ENCODE measurements at places on chromosomes 6 and 20.

GRCh38 chr6:30942338-30943060 lies 1.7 kb downstream of the MUCL3 start:
- DNase-seq, result peak; percentile 12

DNA sequence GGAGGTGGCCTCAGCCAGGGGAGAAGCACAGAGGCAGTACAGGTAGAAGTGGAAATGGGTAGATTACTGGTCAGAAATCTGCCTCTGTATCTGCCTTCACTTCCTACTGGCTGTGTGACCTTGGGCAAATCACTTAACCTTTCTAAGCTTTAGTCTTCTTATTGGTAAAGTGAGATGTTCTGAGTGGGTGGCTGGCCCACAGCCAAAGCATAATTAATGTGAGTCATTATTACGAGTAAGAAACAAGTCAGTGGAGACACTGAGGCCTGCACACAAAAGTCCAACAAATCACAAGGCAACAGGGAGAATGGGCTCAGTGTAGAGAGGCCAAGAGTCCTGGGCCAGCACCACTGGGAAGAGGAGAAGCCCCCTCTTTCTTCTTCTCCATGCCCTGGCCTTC lies 39.1 kb downstream of the NRN1 start:
- DNase-seq, result no peak

DNA sequence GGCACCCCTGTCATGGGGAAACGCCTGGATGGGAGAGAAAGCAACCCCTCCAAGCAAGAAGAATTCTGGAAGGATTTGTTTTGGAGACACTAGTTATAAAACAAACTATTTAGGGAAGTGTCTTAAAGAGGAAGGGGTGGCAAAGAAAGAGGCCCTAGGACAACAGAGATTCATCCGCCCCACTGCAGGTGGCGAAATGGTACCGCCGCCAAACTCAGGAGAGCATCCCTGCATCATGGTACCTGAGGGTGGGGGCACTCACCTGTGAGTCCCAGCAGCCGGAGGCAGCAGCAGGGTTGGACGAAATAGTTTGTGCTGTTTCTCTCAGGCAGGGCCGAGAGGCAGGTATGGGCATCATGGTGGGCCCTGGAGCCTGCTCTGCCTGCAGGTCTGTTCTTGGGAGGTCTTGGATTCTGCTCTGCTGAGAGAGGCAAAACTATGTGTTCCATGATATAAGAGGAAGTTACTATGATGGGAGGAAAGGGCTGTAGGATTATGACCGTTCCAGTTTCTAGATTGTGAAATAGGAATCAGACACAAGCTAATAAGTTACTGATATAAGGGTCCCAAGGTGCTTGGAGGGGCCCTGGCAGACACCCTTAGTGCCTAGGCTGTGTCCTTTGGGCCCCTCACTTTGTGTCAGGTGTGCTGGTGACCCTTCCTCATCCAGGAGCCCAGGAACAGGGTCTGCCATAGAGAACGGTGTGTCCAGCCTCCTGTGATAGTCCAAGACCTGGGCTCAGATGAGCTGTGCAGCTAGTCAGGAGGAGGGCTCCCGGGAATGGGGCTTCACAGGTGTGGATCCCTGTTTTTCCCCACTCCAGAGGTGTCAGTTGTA lies 20.4 kb downstream of the SIRPD start:
- DNase-seq, result no peak

- DNase-seq, result peak; percentile 32
Observed at GRCh38 chr6:16503970-16504415, 257.3 kb downstream of the ATXN1 start.

DNA sequence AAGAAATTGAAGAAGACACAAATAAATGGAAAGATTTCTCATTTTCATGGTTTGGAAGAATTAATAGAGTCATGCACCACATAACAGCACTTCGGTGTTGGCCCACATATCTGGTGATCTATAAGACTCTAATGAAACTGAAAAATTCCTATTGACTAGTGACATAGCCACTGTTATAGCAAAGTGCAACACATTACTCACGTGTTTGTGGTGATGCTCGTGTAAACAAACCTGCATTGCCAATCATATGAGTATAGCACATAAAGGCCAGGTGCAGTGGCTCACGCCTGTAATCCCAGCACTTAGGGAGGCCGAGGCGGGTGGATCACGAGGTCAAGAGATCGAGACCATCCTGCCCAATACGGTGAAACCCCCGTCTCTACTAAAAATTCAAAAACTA lies 84.4 kb upstream of the STMND1 start:
- DNase-seq, result no peak

DNA sequence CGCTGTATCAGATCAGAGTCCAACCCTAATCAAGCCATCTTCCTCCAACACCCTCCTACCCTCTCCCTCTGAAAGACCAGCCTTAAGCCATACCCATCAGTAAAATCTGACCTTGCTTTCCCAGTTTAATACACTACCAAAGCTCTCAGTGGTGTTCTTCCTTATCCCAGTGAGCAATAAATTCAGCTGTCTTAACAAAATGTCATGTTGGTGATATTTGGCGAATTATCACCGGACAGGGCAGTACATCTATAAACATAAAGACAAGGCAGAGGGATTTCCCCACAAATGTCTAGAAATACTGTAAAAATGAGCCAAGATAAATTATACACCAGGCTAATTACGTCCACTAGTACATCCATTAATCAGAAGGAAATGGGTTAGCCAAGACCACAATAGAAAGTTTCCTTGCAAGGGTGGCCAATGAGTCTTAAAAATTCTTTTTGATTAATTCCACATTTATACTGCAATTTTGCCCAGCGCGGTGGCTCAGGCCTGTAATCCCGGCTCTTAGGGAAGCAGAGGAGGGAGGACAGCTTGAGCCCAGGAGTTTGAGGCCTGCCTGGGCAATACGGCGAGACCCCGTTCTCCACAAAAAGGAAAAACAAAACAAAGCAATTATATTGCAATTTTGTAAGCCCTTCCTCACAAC lies 905 bp downstream of the RARS2 start:
- DNase-seq, result no peak

DNA sequence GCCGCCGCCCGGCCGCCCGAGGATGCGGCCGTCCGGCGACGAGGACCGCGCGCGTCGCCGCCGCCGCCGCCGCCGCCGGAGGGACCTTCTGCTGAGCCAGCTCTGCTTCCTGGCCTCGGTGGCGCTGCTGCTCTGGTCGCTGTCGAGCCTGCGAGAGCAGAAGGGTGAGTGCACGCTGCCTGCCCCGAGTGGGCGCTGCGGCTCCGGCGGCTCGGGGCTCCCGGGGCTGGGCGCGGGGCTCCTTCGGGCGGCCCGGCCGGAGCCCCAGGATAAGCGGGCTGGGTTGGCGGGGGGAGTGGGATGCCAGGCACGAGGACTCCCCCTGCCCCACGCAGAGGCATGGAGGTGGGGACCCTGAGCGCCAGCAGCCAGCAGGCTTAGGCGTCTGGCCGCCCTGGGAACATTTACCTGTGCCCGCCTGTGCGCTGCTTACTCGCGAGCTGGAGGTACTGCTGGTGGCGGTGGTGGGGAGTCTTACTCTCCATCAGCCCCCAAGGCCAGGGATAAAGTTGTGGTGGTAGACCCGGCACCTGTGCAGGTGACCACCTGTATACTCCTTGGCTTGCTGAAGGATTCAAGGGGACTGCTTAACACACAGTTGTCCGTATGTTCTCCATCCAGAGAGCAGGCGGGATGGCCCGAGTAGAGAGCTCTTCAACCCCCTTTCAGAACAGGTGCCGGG lies 520 bp downstream of the SLC24A3 start:
- peak; percentile 66 for DNase-seq

GRCh38 chr6:158389193-158389919 lies 77.1 kb downstream of the TULP4 start:
- DNase-seq, result no peak

- DNase-seq, result no peak
Observed at GRCh38 chr6:7550433-7550801, 8.9 kb downstream of the DSP start.

GRCh38 chr6:31128093-31128676 lies 7.9 kb upstream of the CDSN start:
- DNase-seq, result peak; percentile 60

DNA sequence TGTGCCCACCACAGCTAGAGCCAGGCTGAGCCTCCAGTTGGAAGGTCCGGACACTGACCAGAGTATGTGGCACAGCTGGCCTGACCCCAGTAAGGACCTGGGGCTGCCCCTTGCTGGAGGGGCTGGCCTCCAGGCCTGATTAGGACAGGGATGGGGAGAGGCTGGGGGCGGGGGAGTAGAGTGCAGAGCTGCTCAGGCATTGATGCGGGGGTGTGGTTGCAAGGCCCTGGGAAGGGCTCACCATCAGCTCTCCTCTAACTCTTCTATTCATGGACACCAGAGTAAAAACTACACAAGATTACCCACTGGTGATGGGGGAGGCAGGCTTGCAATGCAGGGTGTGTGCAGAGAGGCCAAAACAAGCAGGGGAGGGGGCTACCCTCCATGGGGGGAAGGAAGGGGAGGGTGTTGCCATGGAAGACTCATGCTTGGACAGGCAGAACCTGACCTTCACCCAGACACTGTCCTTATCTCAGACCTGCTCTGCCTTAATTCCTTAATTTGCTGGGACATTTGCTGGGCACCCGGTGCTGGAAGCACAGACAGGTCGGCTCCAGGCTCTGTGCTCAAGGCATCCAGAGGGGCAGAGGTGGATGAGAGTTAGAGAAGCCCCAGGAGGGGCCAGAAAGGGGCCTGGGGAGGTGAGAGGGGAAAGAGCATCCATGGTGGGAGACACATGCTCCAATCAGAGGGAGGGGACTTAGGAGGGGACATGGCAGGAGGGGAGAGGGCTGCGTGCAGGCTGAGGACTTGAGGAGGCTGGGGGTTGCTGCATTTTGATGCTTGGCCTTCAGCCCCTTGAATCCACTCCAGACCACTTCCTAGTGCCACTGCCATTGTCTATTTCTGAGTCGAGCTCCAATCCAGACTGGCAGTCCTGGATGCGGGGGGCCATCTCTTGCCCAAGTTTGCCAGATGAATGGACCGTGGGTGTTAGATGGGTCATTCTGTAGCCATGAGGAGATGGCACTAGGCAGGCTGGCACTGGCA lies 7.6 kb upstream of the EMILIN3 start:
- DNase-seq, result no peak

- DNase-seq, result no peak
Observed at GRCh38 chr20:3226864-3227263, 12.1 kb downstream of the SLC4A11 start.

GRCh38 chr6:54085541-54085940 lies 25.7 kb upstream of the MLIP start:
- DNase-seq, result no peak

DNA sequence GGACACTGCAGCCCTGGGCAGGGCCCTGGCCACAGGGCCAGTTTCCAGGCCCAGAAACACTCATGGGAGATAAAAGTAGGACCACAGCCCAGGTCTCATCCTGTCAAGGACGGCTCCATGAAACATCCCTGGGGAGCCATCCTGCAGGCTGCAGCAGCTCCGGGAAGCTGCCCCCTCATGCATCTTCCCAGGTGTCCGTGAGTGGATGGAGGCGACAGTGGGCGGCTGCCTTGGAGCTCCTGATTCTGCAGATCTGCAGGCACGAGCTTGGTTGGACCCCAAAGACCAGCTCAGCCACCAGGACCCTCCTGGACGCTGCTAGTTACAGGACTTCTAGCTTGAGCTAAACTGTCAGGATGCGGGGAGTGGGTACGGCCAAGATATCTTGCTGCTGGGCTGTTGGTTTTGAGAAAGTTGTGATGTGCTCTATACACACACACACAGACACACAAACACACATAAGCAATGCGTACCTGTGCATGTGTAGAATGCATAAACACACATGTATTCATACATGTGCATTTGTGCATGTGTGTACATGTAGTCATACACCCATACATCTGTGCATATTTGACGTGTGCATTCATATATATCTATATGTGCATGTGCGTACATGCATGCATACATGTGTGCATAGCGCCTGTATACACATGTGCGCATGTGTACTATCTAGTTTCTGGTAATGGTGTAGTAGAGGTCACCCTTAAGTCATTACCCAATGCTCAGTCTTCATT lies 297.8 kb downstream of the TAF4 start:
- DNase-seq, result no peak

- no peak for DNase-seq
Observed at GRCh38 chr20:32181606-32182005, 25.9 kb downstream of the PLAGL2 start.

DNA sequence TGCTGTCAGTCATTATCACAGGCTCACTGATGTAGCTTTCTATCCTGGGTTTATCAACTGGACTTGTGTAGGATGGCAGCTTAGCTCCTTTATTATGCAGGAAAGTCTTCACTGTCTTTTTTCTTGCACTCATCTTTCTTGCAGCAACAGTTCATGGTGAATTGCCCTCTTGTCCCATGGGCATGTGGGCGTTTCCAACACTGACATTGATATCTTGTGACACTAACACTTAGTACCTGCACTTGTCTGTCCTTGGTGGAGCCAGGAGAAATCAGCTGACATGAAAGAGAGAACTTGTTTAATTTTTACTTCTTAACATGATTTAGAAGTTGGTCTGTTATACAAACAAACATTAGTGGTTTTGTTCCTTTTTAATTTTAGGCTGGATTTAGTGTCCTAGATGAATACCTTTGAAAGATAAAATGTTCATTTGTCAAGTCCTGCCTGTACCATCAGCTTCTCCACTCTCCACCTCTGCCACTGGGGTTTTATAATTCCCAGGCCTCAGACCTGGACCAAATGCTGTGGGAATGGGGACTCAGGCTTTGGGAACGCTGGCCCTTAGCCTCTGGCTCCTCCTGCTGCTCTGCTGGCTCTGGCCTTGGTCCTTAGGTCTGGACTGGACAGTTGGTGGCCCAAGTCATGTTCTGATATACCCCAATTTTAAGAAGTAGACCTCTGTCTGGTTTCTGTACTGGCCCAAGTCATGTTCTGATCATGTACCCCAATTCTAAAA lies 161.0 kb upstream of the LAMP5 start:
- DNase-seq, result no peak

DNA sequence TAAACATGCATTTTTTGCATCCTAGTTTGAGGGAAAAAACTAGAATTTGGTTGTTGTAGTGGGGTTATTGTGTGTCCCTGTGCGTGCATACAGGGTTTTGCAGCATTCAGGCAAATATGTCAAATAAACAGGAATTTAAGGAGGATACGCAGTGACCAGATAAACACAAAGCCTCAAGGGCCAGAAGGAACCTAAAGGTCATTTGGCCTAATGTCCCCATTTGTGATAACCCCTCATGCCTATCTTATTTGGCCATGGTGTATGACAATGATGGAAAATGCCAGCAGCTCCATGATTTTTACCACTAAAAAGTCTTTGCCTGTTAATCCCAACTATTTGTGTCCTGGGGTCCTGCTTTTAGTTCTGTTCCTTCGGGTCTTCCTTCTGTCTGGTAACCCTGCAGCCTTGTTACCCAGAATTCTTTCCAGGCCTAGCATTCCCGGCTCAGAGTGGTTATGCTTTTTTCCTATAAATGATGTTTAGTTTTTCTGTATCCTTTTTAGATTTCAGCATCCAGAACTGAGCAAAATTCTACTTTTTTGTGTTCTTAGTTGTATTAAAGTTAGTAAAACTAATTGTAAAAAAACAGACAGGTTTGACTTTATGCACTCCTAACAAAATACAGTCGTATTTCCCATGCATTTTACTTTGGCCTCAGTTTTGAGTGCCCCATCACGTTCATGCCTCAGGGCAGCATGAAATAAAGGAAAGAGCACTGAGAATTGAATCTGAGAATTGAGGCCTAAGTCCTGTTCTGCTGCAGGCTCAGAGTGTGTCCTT lies 4.4 kb downstream of the STX16 start:
- DNase-seq, result no peak

- DNase-seq, result no peak
Observed at GRCh38 chr6:13932785-13933184, 8.0 kb downstream of the RNF182 start.

- DNase-seq, result no peak
Observed at GRCh38 chr20:18904624-18905023, 91.0 kb downstream of the SCP2D1 start.

- DNase-seq, result no peak
Observed at GRCh38 chr6:119881416-119881815, 531.9 kb upstream of the MAN1A1 start.
